GM10248 (cell line): ENCODE measurements at places on chromosomes 7 and 10.
A peak's percentile ranks its signal among the peaks of the same experiment; 100 is the strongest.

DNA sequence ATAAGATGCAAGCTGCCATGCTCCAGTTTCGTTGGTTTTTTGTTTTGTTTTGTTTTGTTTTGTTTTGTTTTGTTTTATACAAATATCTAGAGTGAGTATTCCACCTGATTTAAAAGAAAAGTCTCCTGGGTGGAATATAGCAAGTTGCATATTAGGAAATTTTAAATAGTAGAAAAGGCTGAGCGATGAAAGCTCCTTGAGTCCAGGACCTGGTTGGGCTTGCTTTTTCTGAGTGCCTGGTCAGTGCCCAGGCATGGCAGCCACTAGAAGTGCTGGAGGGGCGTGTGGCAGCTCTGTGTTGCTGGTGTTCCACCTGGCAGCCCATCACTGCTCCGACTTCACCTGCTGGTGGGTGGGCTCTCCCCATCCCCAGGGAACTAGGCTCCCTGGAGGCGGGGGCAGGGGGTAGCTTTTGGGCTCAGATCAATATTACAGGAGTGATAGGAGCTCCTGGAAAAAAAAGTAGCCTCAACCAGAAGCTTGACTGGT, 8.0 kb downstream of the COL17A1 start:
- no peak for DNase-seq

- DNase-seq = peak; percentile 80
Measured at GRCh38 chr10:96719850-96720421, 378 bp downstream of the PIK3AP1 start.

DNA sequence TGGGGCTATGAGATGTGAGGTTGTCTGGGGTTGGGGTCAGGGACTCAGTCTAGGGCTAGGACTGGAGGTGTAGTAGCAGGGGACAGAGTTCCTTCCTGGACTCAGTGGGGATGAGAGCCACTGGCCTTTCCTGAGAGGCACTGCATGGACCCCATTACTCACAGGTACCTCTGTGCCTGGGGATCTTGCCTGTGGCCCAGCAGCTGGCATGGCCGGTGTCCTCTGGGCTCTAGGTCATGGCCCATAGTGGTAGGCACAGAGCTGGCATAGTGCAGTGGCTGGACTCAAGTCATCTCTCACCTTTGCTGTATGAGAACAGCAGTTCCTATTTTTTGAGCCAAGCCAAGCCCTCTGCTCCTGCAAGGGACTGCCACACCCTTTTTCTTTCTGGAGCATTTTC, 51.9 kb downstream of the NEURL1 start:
- DNase-seq = peak; percentile 7

DNA sequence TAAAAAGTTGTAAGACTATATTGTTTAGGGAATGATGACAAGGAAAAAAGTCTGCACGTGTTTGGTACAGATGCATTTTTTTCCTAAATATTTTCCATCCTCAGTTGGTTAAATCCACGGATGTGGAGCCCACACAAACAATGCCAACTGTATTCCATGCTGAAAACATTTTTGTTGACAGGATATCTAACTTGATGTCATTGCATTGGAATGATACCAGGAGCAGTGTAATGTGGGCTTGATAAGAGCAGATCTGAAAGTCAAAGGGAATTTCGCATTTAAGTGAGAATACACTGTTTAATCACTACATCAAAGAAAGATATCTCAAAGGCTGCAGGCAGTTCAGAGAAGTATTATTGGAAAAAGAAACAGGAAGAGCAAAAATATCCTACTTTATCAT, 49.5 kb upstream of the TMEM140 start:
- DNase-seq = no peak

DNA sequence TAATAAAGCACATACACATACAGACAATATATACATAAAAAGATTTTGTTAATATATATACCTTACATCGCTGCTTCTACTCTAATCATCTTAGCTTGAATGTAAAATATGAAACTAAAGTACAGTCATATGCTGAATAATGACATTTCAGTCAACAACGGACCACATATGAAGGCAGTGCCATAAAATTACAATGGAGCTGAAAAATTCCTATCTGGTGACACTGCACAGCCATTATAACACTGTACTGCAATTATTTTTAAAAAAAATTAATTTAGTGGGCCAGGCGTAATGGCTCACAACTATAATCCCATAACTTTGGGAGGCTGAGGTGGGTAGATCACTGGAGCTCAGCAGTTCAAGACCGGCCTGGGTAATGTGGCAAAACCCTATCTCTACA, 122.3 kb downstream of the JMJD1C start:
- no peak for DNase-seq

- DNase-seq = no peak
Measured at GRCh38 chr7:111825046-111825445, 262.8 kb upstream of the IMMP2L start.

DNA sequence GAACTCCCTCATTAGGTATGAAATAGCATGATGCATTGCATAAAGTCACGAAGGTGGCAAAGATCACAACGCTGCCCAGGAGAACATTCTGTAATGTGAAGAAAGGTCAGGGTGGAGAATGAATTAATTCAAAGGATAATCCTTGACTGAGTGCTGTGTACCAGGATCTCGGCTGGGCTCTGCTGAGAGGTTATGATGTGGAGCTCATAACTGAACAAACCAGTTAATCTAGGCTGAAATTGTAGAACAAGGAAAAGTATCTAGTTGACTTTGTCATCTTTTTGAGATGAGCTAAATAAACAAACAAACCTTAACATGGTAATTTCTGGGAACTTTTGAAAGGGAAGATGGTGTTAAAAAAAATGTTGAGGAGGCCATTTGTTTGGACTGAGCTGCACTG, 6.1 kb downstream of the MSMB start:
- DNase-seq = no peak

DNA sequence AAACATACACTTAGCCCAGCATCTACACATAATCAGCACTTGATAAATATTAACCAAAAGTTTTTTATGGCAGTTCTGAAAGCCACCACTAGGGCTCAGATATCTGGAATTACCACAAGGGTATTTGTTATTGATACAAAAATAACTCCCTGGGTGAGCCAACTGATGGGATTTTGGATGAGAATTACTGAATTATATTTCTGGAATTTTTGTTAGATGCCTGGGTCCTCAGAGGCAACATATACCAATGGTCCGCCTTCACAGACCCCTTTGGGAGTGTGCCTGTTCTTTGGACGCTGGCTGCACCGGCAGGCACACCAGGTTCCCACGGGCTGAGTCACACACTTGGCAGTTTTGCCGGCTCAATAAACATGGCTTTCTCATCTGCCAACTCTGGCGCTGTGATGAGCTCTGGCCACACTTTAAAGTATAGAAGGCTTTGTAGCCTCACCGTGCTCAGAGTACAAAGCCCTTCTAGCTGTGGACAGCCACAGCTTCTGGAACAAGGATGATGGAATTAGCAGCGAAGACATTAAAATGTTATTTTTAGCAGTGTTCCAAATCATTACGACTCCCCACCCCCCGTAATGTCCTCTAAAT, 24.5 kb upstream of the EEPD1 start:
- DNase-seq = no peak

- no peak for DNase-seq
Measured at GRCh38 chr10:387909-388660, 252.8 kb downstream of the ZMYND11 start.

DNA sequence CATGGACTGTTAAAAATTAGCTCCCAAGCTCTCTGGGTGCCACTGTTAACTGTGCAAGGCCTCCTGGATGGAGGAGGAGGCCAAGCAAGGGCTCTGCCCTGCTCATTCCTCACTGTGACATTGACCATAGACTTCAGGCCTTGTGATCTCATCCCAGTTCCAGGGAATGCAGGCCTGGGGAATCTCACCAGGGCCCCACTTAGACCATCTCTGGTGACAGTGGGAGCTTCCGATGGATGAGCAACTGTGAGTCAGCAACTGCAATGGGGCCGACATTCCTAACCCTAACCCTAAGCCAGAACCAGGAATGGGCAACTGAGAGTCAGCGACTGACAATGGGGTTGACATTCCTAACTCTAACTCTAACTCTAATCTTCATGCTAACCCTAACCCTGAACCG, 50.4 kb upstream of the MSMB start:
- DNase-seq = no peak

DNA sequence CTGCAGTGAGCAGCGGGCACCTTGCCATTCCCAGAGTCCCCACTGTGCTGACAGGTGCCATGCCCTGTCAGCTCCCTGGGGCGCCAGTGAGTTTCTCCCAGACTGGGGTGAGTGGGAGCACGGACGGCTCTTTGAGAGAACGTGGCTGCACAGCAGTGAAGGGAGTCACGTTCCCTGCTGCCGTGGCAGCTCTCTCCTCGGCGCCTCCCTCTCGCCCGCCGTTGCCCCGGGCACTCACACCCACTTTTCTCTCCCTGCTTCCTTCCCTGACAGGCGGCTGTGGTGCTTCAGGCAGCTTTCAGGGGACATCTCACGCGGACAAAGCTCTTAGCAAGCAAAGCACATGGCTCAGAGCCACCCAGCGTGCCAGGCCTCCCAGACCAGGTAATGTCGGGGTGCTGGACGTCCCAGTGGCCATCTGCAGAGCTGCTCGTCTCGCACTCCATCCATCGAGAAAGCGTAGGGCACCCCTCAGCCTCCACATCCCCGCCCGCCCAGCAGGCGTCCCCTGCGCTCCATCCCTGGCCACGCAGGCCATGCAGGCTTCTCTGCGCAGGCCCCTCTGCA, 27.1 kb upstream of the TTYH3 start:
- no peak for DNase-seq

- peak; percentile 42 for DNase-seq
Measured at GRCh38 chr7:73560109-73560835, 2.8 kb upstream of the BCL7B start.

- no peak for DNase-seq
Measured at GRCh38 chr10:70191161-70191971, 21.1 kb upstream of the SAR1A start.

DNA sequence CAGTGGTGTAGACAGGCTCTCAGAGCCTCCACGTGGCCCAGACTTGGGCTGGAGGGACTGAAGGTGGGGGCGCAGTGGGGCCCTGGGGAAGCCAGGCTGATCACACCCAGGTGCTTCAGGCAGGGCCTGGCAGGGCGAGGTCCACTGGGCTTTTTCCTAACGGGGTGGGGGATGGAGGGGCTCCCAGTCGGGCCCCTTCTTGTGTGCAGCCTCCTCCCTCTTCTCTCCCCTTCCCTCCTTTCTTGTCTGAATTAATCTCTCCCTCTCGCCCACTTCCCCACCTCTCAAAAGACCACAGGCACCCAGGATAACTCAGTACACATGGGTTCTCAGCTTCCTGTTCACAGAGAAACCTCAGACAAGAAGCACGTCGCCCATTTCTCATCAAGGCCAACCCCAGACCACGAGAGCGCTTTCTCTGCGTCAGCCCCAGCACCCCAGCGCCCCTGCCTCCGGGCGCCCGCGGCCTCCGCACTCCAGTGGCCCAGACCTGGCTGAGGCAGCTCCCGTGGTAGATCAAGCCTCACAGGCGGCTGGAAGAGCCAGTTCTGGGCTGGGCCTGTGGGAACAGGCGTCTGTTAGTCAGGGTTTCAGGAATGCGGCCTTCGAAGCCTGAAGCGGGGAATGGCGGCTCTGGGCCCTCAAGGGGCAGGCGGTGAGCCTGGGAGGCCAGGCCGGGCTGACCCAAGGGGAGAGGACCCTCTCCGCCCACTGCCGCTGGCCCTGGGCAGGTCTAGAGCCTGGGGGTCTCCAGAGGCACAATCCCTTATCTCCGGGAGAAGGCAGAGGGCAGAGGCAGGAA, 50.6 kb downstream of the PWWP2B start:
- DNase-seq = no peak

GRCh38 chr10:28434063-28434462, 98.9 kb upstream of the WAC start:
- no peak for DNase-seq
